ENCODE measurements at places on chromosomes 3 and 15.

DNA sequence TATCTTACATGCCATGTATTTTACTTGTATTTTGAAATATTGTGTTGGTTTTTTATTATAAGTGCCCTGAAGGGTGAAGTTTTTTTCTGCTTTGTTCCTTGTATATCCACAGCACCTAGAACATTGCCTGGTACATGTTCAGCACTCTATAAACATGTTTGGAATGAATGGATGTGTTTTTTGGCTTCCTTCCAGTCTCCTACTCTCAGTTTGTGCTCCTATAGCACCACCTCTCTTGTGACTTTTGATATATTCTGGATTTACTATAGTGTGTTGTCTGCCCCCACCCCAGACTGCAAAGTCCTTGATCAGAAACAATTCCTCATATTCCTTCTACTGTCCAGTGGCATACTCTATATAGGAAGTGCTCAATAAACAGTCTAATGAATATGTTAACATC is 60.6 kb downstream of the PLCL2 start:
- DNase-seq, result no peak

- no peak for DNase-seq
Observed at GRCh38 chr3:23000371-23000770, 202.8 kb upstream of the UBE2E2 start.

DNA sequence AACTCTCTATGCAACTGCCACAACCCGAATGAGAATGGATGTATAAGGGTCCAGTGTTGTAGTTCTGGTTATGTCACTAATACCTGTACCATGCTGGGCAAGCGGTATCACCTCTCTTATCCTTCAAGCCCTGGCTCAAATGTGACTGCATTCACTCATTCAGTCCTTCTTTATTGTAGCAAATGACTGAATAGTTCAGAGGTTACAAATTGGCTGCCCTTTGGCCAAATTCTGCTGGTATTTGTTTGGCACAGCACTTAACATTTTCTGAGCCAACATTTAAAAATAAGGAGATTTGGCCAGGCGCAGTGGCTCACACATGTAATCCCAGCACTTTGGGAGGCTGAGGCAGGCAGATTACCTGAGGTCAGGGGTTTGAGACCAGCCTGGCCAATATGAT is 47.5 kb downstream of the DLEC1 start:
- no peak for DNase-seq

DNA sequence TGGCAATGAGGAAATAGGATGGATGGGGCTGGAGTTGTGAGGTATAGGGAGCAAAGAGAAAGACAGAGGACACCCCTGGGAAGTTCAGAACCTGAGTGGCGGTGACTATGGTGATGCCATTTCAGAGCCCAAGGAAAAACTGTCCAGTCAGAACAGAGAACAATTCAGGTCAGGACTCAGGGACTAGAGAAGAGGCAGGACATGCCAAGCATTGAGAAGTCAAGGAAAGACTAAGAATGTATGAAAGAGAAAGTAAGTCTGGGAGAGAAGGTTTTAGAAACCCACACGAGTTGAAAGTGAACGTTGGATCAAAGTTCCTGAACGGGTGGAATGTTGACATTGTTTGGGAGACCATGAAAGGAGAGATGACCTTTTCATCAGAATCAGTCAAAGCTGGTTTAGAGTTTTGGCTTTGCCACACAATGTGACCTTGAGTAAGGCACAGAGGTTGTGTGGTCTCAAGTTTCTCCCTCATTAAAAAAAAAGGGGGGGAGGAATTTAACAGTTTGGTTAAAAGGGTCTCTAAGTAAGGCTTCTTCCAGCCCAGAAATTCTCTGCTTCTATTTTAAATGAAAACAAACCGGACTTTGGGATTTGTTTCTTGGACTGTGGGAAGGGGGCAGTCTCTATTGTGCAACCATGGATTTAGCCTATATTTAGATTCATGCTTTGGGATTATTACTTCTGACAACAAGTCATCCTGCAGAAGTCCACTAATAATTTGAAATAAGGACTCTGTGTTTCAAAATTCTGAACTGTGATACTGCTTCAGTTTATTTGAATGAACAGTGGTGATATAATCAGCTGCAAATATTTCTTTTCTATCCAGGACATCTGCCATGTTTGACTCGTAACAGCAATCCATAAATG is 315.9 kb upstream of the TBL1XR1 start:
- DNase-seq, result no peak

DNA sequence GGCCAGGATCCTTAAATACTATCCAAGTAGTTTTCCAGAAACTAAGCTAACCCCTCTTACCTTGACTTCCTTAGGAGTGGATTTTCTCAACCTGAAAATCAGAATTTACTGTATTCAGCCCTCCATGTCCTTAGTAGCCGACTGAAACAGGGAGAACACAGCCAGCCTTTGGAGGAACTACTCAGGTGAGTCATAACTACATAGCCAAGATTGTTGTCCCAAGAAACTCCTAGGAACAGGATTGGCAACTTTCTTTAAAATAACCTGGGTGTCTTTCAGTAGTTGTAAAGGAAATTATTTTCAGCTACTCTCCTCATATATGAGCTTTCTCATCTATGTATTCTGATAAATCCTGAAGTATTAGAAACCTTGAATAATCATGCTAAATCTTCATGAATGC is 22.3 kb downstream of the FANCD2OS start:
- no peak for DNase-seq

GRCh38 chr15:64742385-64742784 is 33.0 kb downstream of the RBPMS2 start:
- no peak for DNase-seq

DNA sequence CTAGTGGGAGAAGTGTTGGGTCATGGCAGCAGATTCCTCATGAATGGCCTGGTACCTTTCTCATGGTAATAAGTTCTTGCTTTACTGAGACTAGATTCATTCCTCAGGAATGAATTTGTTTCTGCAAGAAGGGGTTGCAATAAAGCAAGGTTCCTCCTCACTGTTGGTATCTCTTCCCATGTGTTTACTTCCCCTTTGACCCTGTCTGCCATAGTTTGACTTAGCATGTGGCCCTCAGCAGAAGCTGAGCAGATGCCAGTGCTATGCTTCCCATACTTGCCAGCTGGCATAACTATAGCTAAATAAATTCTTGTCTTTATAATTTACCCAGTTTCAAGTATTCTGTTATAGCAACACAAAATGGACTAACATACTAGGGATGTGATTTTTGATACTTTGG is 163.6 kb upstream of the COL8A1 start:
- DNase-seq, result no peak

- no peak for DNase-seq
Observed at GRCh38 chr3:115388166-115388565, 235.1 kb upstream of the GAP43 start.

DNA sequence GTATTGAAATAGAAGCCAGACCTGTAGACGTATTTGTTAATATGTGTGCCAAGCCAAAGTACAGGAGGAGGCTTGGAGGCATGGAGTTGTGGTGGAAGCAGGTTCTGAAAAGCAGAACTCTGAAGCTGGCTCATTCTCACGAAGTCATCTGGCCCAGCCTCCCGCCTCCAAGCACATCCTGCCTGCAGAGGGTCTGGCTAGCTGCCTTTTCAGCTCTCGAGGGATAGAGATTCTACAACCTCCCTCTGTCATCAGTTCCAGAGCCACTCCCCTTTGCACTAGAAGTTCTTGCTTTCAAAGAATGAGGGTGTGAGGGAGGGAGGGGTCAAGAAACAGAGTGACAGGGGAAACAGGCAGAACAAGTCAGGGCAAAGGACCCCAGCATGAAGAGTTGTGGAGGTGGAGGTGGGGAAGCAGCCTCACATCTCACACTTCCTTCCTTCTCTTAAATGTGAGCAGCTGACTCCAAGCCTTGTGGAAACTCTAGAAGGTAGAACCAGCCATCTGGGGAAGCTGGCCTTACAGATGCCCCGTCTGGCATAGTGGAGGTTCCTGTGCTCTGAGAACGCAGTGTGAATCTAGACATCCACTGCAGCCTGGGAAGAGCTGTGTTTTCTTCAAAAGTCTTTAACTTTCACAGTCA is 95.3 kb downstream of the SLC49A4 start:
- no peak for DNase-seq

DNA sequence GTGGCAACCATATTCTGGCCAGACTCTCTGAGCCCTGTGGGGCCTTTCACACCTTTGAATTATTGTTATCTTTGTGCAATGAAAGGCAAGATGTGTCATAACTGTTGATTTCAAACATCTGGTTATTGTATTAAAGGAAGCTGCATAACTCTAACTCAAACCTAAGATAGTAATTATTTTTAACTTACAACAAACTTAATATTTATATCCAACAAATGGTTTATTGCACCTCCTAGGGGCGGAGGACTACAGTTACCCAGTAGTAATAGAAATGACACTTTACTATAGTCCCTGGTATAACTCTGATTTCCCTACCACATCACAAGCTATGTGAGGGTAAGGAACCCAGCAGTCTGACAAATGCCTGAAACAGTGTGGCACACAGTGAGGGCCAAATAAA is 363.9 kb upstream of the SUCLG2 start:
- no peak for DNase-seq

DNA sequence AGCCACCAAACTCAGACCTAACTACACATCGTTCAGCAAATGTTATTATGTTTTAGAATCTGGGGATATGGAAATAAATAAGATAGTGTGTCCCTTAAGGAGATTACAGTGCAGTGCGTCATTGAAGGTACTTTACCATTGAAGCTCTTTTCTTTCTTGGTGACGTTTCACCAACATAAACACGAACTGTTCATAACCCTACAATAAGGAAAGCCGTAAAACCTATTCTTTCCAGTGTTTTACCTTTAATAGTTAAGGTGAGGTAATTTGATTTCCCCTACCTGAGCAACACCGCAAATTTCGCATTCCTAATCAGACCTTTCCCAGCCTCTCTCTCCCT is 826 bp downstream of the CCDC66 start:
- DNase-seq, result no peak

- no peak for DNase-seq
Observed at GRCh38 chr3:142944342-142944741, 19.1 kb downstream of the PAQR9 start.

DNA sequence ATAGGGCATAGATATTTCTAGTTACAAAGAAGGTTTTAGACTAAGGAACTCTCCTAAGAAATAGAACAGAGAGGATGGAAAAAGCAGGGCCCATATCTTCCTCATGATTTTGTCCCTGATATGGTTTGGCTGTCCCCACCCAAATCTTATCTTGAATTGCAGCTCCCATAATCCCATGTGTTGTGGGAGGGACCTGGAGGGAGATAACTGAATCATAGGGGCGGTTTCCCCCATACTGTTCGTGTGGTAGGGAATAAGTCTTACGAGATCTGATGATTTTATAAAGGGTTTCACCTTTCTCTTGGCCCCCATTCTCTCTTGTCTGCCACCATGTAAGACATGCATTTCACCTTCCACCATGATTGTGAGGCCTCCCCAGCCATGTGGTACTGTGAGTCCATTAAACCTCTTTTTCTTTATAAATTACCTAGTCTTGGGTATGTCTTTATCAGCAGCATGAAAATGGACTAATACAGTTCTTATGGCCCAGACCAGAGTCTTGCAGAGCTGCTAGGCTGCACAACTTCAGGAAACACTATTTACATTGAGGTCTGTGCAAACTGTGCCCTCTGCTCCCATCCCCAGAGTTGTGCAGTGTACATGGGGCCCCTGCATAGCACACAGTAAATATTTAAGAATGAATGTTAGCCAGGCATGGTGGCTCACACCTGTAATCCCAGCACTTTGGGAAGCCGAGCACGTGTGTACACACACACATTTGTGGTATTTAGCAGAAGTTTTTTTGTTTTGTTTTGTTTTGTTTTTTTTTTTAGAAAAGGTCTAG is 20.3 kb upstream of the CA12 start:
- DNase-seq, result no peak

- no peak for DNase-seq
Observed at GRCh38 chr3:32782407-32782806, 35.4 kb upstream of the TRIM71 start.

GRCh38 chr3:126672340-126672739 is 17.4 kb upstream of the TXNRD3 start:
- DNase-seq, result no peak
